Osteocyte (in vitro differentiated cells): ENCODE measurements at places on chromosomes 12 and 14.

GRCh38 chr14:51087031-51087441, 7.9 kb downstream of the TRIM9 start:
- no peaks in the 10 kb centered on the region for H3K27me3 ChIP-seq
- H3K4me3 ChIP-seq, result no peak overlapping the region

- H3K36me3 ChIP-seq, result no peaks in the 10 kb centered on the region
- no peak overlapping the region for H3K4me3 ChIP-seq
- H3K4me1 ChIP-seq, result no peaks in the 10 kb centered on the region
- no peaks in the 10 kb centered on the region for H3K27me3 ChIP-seq
These were observed 263.2 kb downstream of the SEC23A start for GRCh38 chr14:38839694-38840365.

DNA sequence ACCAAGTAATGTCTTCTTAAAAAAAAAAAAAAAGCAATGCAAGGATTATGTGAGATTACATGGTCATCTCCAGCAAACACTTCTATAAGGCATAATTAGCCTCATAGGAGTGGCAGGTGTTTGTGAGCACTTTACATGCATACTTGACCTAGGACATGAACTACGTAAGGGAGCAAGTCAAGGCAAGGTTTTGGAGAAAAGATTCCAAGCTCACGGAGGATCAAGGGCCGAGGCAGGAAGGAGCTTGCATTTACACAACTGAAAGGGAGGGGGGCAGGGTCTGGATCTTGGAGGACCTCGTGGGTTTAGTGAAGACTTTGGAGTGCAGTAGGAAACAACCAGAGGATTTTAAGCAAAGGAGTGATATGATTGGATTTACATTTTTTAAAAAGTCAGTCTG, 112.5 kb downstream of the CCER1 start:
- no peak overlapping the region for H3K27ac ChIP-seq
- H3K4me1 ChIP-seq, result peaks cover 2% of the 10 kb centered on the region
- no peak overlapping the region for H3K4me3 ChIP-seq

- no peaks in the 10 kb centered on the region for H3K36me3 ChIP-seq
- no peak overlapping the region for H3K27ac ChIP-seq
- peaks cover 22% of the 10 kb centered on the region for H3K27me3 ChIP-seq
- no peaks in the 10 kb centered on the region for H3K4me1 ChIP-seq
- no peak overlapping the region for H3K4me3 ChIP-seq
- DNase-seq, result no peak
These were observed 5.5 kb downstream of the DNAH10 start for GRCh38 chr12:123767613-123768012.

- H3K27me3 ChIP-seq, result peaks cover 3% of the 10 kb centered on the region
- no peak overlapping the region for H3K27ac ChIP-seq
- peaks cover 2% of the 10 kb centered on the region for H3K4me1 ChIP-seq
These were observed 739.7 kb downstream of the SLC6A15 start for GRCh38 chr12:84172823-84173424.

GRCh38 chr14:95220663-95221231, 63.4 kb upstream of the DICER1 start:
- no peak overlapping the region for H3K4me3 ChIP-seq
- peaks cover 32% of the 10 kb centered on the region for H3K4me1 ChIP-seq
- no peak for DNase-seq
- H3K27me3 ChIP-seq, result no peaks in the 10 kb centered on the region

DNA sequence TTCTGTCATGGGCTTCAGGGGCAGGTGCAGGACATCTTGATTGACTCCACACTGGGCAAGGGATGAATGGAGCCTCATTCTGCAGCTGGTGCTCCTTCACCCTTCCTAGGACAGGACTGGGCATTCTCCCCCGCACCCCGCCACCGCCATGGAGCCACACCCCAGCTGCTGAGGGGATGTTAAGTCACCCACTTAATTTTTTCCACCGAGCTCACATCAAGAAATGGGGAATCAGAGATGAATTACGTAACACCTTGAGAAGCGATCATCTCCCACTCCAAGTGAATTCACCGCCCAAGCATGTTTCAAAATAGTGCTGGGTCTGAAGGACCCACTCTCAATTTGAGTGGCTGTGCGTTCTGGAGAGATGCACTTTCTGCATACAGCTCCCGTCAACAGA, 94.2 kb downstream of the EML1 start:
- H3K27ac ChIP-seq, result no peak overlapping the region
- DNase-seq, result no peak
- H3K4me3 ChIP-seq, result no peak overlapping the region
- H3K27me3 ChIP-seq, result no peaks in the 10 kb centered on the region

GRCh38 chr12:80846952-80847351, 90.8 kb downstream of the LIN7A start:
- peaks cover 12% of the 10 kb centered on the region for H3K4me1 ChIP-seq
- H3K27ac ChIP-seq, result peak overlapping the region; percentile 4
- no peak overlapping the region for H3K4me3 ChIP-seq
- H3K36me3 ChIP-seq, result no peaks in the 10 kb centered on the region

- no peak overlapping the region for H3K27ac ChIP-seq
- no peaks in the 10 kb centered on the region for H3K36me3 ChIP-seq
- no peak for DNase-seq
- H3K4me1 ChIP-seq, result no peaks in the 10 kb centered on the region
These were observed 21.0 kb downstream of the EGLN3 start for GRCh38 chr14:33929799-33930408.

GRCh38 chr14:100584056-100585031, 2.9 kb downstream of the BEGAIN start:
- H3K27me3 ChIP-seq, result no peaks in the 10 kb centered on the region
- H3K4me1 ChIP-seq, result peaks cover 2% of the 10 kb centered on the region
- no peak overlapping the region for H3K27ac ChIP-seq
- DNase-seq, result no peak
- no peak overlapping the region for H3K4me3 ChIP-seq

GRCh38 chr12:54282949-54283593, 2.5 kb downstream of the HNRNPA1 start:
- no peak overlapping the region for H3K4me3 ChIP-seq
- H3K4me1 ChIP-seq, result peaks cover 57% of the 10 kb centered on the region
- no peak overlapping the region for H3K27ac ChIP-seq
- H3K36me3 ChIP-seq, result peaks cover 57% of the 10 kb centered on the region
- DNase-seq, result no peak
- H3K27me3 ChIP-seq, result no peaks in the 10 kb centered on the region

- peak; percentile 88 for DNase-seq
- peaks cover 96% of the 10 kb centered on the region for H3K4me1 ChIP-seq
- peak overlapping the region; percentile 96 for H3K27ac ChIP-seq
- H3K4me3 ChIP-seq, result peak overlapping the region; percentile 74
- H3K27me3 ChIP-seq, result no peaks in the 10 kb centered on the region
- H3K36me3 ChIP-seq, result peaks cover 16% of the 10 kb centered on the region
These were observed 100.9 kb downstream of the EPS8 start for GRCh38 chr12:15688202-15688736.

DNA sequence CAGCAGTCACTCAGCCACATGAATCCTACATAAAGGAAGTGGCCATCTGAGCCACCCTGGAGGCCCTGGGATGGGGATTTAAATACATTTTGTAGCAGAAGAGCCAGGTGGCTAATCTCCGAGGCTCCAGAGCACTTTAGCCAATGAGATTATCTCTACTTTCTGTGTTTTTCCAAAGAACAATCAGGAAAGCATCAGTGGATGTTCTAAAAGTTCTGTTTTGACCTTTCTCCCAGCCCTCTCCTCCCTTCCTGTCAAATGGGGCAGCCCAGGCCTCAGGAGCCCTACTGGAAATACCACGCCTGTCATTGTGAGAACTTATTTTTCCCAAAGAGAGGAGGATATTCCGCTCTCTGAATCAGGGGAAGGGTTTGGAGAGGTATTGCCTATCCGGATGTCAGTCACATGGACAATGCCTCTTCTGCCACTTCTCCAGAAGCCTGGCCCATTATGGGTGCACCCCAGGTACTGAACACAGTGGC, 336.8 kb upstream of the FKBP4 start:
- H3K27me3 ChIP-seq, result no peaks in the 10 kb centered on the region
- H3K27ac ChIP-seq, result no peak overlapping the region
- no peak overlapping the region for H3K4me3 ChIP-seq

- H3K36me3 ChIP-seq, result peaks cover 26% of the 10 kb centered on the region
- H3K27me3 ChIP-seq, result no peaks in the 10 kb centered on the region
- no peak overlapping the region for H3K27ac ChIP-seq
- DNase-seq, result no peak
- H3K4me1 ChIP-seq, result peaks cover 1% of the 10 kb centered on the region
- H3K4me3 ChIP-seq, result no peak overlapping the region
These were observed 298.5 kb downstream of the ERC1 start for GRCh38 chr12:1289371-1290155.

GRCh38 chr12:26135010-26135420, 10.2 kb upstream of the BHLHE41 start:
- H3K36me3 ChIP-seq, result no peaks in the 10 kb centered on the region
- no peak overlapping the region for H3K4me3 ChIP-seq
